ENCODE measurements at places on chromosomes 13 and 19.

- no peak for DNase-seq
These were observed 11.9 kb downstream of the KLF2 start for GRCh38 chr19:16336571-16336970.

GRCh38 chr13:33383724-33384577, 98.4 kb upstream of the STARD13 start:
- DNase-seq = no peak

- DNase-seq = no peak
These were observed 690 bp upstream of the B3GNT8 start for GRCh38 chr19:41427647-41428480.

DNA sequence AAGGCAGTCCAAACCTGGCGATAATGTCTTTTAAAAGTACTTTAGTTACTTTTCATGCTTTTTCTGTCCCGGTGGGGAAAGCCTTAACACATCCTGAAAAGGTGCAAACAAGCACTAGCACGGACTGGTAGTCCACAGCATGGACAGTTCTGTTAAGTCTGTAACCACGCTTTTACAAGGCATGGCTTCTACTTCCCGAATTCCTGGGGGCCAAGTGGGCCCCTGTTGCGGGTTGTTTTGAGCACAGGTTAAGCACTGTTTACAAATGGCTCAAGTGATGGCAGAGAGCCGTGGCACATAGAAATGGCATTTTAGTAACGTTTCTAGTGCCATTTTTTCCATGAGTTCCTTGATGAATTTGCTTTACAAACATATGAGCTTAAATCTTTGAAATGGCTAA, 37.6 kb downstream of the ZNF493 start:
- DNase-seq = no peak

DNA sequence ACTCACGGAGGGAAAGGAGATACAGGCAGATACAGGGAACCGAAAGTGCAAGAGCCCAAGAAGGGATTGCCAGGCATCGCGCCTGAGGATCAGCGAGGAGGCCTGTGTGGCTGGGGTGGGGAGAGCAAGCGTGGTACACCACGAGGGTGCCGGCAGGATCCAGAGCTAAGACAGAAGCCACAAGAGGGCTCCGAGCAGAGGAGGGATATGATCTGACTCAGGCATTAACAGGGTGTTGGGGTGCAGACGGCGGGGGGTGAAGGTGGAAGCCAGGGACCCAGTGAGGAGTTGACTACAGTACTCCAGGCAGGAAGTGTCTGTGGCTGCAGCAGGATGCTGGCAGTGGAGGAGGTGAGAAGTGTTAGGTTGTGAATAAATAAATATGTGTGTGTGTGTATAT, 5.4 kb upstream of the PPP1R37 start:
- no peak for DNase-seq

Measured in NCI-H2081 (cell line).